Adrenal gland (tissue), 19 donors: ENCODE measurements at places on chromosomes 12 and 14.

DNA sequence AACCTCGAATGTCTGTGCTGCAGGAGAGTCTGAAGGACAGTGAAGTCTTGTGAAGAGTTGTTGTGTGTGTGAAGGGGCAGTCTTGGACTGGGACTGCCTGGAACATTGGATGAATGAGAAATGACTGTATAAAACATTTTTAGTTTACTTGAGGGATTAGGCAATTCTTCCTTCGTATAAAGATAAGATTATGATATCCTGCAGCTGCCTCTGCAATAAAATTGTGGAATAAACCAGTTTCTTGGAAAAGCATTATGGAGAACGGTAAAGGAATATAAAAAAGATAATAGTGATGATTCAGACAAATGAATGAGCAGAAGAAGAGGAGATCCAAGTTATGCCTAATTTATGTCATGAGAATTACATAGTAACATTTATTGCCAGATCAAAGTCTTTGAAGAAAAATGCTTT lies 30.9 kb upstream of the LUM start:
- peak; percentile 13 for DNase-seq

GRCh38 chr14:73368616-73369015 lies 89.7 kb downstream of the NUMB start:
- DNase-seq, result no peak

- DNase-seq, result no peak
Observed at GRCh38 chr14:74917178-74917543, 5.9 kb downstream of the RPS6KL1 start.

GRCh38 chr14:84361476-84361875 lies 1168.5 kb upstream of the FLRT2 start:
- DNase-seq, result no peak

GRCh38 chr12:119113496-119113986 lies 65.2 kb upstream of the HSPB8 start:
- DNase-seq, result no peak

DNA sequence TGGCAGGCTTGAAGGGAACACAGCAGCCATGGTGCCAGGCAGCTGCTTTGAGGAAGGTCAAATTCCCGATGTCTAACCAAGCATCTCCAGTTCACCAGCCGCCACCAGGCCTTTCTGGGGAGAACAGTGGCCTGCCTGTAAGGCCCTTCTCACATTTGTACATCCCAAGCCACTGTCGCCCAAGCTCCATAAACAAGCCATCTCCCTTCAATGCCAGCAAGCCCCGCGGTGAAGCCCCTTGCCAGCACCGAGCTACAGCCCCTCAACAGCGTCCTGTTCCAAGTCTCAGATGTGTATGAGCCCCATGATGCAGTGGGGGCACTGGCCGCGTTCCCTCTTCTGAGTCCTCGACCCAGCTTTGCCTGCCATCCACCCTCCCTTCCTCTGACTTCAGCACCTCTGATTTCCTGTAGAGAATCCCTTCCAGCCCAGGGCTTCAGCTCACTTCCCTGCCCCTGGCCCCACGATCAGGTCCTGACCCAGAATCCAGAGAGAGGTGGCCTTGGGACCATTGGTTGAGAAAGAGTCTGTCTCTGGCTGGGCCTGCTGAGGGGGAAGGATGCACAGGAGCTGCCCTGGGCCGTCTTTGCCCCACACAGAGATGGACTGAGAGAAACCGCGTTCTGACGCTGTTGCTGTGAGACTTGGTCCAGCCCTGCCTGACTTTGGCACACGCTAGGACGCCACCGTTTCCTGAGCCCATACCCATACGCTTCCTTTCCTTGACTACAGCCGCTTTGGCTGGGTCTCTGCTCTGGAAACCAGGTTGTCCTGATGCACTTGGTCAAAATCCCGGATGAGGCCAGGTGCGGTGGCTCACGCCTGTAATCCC lies 1.9 kb upstream of the MMP17 start:
- no peak for DNase-seq

GRCh38 chr14:69553252-69553651 lies 21.4 kb downstream of the CCDC177 start:
- DNase-seq, result no peak

GRCh38 chr12:14694970-14695369 lies 1.4 kb downstream of the GUCY2C start:
- no peak for DNase-seq

DNA sequence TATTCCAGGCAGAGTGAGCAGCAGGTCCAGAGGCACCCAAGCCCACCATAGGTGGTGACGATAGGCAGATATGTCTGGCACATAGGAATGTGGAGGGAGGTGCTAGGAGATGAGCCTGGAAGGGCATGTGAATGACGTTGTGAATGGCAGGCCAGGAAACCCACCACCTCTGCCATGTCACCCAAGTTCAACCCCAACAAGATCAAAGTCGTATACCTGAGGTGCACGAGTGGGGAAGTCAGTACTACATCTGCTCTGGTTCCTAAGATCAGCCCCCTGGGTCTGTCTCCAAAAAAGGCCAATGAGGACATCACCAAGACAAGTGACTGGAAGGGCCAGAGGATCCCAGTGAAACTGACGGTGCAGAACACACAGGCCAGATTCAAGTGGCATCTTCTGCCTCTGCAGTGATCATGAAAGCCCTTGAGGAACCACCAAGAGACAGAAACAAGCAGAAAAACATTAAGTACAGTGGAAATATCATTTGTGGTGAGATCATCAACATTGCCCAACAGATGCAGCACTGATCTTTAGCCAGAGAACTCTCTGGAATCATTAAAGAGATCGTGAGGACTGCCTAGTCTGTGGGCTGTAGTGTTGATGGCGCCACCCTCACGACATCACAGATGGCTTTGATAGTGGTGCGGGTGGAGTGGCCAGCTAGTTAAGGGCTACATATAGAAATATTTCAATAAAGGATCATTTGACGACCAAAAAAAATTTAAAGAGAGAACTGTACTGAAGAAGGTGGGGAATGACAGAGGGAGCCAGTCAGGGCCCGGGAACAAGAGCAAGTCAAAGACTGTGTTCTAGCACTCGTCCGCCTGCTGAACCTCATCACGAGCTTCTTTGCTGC lies 99.7 kb downstream of the ZFP36L1 start:
- DNase-seq, result no peak

DNA sequence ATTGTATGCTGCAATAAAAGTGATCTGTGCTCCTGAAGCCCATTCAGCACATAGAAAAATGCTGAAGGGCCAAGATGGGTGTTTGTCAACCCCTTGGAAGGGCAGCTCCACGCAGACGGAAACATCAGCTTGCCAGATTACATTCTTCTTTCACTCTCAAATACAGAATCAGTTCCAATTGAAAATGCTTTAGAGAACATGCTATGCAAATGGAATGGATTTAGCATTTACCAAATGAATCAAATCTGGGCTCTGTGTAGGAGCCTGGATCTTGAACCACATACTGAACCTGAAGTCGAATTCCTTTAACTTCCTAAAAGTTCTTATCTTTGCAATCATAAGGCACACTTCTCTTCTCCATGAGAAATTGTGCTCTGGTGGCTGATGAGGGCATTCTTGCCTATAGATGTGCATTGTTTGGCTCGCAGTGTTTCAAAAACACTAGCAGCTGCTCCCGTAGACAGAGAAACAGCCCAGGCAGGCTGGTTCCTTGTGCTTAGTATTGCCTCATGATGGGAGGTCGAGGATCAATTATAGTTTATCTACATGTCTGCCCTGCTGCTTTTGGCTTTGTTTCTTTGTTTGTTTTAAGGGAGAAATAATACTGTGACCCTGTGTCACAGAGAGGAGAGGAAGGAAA lies 489.8 kb upstream of the FLRT2 start:
- no peak for DNase-seq

- DNase-seq, result no peak
Observed at GRCh38 chr12:58917699-58918468, 2.4 kb downstream of the LRIG3 start.

- no peak for DNase-seq
Observed at GRCh38 chr12:119417440-119417839, 82.9 kb downstream of the CCDC60 start.

DNA sequence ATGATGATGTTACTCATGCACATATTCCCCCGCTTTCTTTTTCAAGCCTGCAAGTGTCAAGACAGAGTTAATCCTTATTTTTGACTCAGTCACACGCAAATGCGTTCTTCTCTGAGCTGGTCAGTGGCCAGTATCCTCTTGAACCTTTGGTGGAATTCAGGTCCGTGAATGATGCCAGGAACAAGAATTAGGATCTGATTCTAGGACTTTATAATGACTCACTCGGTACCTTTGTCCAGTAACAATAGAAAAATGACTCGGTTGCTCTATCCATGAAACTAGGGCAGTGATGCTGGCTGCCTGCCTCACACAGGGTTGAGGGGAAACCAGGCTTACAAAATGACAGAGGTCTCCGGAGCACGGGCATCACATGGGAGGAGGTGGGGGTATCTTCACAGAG lies 185.8 kb upstream of the NUDT4 start:
- peak; percentile 35 for DNase-seq
